ENCODE measurements at places on chromosomes 11 and 22.

DNA sequence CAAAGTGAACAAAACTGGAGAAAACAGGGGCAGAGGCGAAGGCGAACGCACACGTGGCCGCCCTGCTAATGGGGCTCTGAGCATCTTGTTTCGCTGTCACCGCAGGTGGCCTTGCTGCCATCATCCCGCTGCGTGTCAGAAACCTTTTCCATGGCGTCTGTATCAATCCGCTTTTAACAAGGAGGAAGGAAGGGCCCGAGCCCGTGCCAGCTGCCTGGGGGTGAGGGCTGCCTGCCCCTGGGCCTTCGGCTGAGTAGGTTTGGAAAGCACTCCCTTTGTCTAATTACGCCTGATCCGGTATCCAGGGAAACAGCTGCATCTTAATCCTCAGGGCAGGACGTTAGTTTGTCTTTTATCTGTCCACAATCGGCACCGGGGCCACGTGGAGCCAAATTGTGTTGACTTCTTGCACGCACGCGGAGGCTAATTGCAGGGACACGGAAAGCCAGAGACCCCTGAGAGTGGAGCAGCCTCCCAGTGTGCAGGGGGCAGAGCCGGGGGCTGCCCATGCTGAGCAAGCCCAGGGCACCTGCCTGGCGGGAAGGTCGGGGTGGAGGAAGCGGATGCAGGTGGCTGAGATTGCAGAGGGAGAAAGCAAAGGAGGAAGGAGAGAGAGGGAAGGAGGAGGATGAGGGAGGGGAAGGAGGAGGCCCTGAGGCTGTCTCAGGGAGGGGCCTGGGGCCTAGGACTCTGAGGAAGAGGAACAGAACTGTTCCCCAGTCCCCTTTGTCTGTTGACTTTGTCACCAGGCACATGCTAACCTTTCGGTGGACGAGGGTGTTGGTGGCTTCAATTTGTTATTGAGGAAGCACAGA is 19.2 kb upstream of the TH start:
- DNase-seq: no peak

GRCh38 chr11:126890561-126890960 is 110.0 kb downstream of the KIRREL3 start:
- no peak for DNase-seq

DNA sequence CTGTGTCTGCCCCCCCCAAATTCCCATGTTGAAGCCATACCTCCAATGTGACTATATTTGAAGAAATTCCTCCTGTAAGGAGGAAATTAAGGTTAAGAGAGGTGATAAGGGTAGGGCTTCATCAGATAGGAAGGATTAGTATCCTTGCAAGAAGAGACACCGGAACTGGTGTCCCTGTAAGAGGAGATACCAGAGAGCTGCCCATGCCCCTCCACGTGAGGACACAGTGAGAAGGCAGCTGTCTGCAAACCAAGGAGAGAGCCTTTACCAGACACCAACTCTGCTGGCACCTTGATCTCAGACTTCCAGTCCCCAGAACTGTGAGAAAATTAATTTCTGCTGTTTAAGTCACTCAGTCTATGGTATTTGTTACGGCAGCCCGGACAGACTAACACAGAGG is 109.3 kb downstream of the ARFGAP2 start:
- no peak for DNase-seq

- peak; percentile 28 for DNase-seq
Measured at GRCh38 chr11:13462311-13462900, 616 bp downstream of the BTBD10 start.

DNA sequence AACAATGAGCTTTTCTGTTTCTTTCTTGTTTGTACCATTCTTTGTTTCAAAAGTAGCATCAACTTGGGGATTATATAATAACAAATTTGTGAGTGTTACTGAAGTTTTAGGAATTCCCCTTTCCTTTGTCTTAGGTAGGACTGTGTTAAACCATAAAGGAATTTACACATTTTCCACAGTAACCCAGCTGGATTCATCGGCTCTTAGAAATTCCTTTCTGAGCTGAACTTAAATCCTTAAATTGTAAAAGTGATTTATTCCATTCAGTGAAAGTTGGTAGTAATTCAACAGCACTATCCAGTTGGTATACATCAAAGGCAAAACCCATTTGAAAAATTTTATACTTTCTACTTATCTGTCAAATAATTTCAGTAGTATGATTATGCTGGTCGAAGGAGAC is 11.8 kb downstream of the EMSY start:
- no peak for DNase-seq

- no peak for DNase-seq
Measured at GRCh38 chr11:19110295-19110694, 6.7 kb upstream of the ZDHHC13 start.

DNA sequence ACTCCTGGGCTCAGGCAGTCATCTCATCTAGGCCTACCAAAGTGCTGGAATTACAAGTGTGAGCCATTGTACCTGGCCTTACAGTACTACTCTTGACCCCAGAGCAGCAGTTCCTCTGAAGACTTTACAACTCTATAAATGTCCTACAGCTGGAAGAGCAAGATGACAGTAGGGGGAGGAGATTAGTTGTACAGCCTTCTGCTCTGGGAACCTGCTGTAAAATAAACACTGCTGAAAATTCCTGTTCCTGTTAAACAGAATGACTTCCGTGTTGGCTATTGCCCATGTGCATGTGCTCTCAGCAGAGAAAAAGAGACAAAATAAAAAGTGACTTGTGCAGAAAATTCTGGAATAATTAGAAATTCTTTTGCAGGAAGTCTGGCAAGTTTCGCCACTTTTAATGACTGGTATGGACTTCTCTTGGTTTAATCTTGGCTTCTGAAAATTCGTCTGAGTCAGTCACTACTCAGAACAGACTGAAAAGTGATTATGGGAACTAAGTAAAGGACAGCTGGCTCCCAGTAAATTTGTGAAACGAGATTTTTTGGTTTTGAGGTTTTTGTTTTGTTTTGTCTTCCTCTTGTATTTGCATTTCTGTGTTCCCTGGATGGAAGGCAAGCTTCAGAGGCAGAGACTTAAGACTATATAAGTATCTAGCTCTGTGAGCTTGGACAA is 955.7 kb downstream of the DLG2 start:
- no peak for DNase-seq

GRCh38 chr11:33257897-33258630 is 883 bp downstream of the HIPK3 start:
- peak; percentile 39 for DNase-seq

- no peak for DNase-seq
Measured at GRCh38 chr11:72218251-72218745, 1.7 kb downstream of the FOLR2 start.

DNA sequence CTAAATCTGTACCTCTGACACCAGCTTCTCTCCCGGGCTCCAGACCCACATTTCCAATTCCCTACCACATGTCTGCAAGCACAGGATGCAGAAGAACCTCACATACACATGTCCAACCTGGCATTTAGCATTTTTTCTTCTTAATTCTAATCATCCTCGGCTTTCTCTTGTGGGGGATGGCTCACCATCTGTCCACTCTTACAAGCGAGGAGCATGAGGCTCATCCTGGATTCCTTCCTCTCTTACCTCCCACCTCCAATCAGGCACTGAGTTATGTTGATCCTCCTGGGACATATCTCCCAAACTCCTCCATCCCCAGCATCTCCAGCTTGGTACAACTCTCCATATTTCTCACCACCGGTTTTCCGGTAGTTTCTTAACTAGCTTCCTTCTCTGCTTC is 149.8 kb upstream of the LARGE1 start:
- DNase-seq: no peak

- no peak for DNase-seq
Measured at GRCh38 chr11:115580416-115580815, 76.2 kb upstream of the CADM1 start.

GRCh38 chr22:37802310-37803194 is 5.2 kb upstream of the GCAT start:
- DNase-seq: no peak

- DNase-seq: no peak
Measured at GRCh38 chr11:12282676-12283075, 94.7 kb upstream of the PARVA start.

- DNase-seq: no peak
Measured at GRCh38 chr11:101727451-101727850, 143.6 kb upstream of the TRPC6 start.

- DNase-seq: no peak
Measured at GRCh38 chr11:10659339-10660216, 34.0 kb downstream of the IRAG1 start.

- DNase-seq: no peak
Measured at GRCh38 chr11:68962527-68963250, 18.1 kb downstream of the MRGPRD start.

DNA sequence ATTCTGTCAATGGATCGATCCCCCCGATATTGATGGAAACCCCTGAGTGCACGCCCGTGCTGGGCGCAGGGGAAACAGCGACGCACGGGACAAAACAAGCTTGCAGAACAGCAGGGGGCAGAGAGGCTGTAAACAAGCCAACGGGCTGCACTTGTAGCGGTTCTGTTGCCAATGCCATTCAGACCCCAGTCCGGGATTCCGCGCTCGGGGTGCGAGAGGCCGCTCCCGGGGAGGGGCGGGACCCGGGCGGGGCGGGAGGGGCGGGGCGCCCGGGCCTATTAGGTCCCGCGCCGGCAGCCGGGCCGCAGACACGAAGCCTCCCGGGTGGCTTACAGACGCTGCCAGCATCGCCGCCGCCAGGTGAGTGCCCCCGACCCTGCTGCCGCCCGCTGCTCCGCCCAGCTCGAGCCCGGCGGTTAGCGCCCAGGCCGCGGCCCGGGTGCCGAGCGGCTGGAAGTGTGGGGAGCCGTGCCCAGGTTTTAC is at the start of gene BIK:
Gene BIK, plus strand, starts transcription at position 307 of the 483 bp plus-strand sequence. CDS start 13,273 bp downstream, outside the sequence.
- DNase-seq: no peak

GRCh38 chr22:19818324-19819207 is 36.1 kb downstream of the GNB1L start:
- no peak for DNase-seq

DNA sequence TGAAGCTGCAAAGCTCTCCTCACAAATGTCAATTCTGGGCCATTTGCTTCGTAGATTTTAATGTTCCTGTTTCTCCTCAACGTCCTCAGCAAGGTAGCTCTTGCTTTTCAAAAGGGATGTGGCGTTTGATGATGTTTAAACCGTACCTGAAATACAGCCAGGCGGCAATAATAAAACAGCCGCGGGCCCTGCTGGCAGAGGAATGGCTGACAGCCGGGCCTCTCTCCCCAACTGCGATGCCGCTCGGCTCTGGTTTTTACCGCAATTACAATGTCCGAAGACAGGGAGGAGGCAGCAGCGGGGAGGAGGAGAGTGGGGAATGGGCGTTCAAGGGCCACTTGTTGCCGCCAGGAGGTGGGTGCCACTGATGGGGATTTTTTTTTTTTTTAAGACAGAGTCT is 27.5 kb downstream of the MACROD1 start:
- DNase-seq: no peak

GRCh38 chr11:44564166-44564565 is 1.3 kb upstream of the CD82 start:
- DNase-seq: no peak

- no peak for DNase-seq
Measured at GRCh38 chr11:70046089-70046488, 32.0 kb upstream of the ANO1 start.

GRCh38 chr11:64000026-64000739 is 13.9 kb downstream of the OTUB1 start:
- DNase-seq: peak; percentile 44

- no peak for DNase-seq
Measured at GRCh38 chr11:121996574-121996973, 119.4 kb downstream of the BLID start.

DNA sequence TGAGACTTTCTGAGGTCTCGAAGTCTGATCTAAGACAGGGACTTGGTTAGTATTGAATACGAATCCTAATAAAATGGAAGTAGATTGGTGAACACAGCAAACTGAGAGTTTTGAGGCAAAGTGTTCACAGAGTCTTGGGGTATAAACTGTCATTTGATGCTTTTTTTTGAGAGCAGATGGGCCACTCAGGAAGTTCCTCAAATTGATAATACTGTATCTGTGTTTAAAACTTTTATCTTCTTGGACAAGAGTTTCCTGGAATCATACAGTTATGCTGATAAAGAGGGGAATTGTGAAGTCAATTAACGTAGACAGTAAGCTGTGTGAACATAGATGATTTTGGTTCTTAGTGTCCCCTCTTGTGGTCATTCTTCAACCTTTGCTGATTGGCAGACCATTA is 80.0 kb upstream of the CLPB start:
- DNase-seq: no peak

GRCh38 chr11:79089601-79090000 is 351.2 kb downstream of the TENM4 start:
- no peak for DNase-seq
